ENCODE measurements at places on chromosomes 12 and 14.

DNA sequence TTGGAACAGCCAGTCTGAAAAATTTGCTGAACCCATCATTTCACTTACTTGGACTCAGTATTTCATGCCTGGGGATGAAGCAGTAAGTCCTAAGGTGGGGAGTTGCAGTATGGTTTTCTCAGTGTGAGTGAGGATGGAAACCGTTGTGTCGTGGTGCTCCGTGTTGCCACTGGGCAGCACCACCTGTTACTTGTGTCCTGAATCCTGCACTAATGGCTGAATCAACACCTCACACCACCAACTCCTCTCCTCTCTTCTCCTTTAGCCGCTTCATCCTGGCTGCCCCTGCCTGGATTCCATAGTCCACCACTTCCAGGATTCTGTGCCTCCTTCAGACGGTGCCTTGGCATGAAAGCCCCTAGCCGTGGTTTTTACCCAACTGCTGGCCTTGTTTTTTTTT is 3.0 kb upstream of the EP400 start:
- DNase-seq = no peak

DNA sequence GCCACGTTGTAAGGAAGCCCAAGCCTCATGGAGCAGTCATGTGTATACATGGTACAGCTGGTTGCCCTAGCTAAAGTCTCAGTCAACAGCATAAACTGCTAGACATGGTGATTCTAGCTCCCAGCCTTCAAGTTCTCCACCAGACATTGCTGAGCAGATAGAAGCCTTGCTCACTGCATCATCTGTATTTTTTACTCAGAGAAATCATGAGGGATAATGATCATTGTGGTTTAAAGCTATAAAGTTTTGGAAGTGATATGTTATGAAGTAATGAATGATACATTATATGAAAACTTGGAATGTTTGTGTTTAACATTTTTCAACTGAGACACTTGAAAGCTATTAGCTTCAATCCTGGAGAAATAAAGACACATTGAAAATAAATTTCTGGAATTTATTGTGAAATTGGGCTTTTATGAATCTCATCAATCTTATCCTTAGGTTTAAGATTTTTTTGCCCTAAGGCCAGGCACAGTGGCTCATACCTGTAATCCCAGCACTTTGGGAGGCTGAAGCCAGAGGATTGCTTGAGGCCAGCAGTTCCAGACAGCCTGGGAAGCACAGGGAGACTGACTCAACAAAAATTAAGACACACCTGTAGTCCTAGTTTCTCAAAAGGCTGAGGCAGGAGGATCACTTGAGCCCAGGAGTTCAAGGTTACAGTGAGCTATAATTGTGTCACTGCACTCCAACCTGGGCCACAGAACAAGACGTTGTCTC is 5.6 kb upstream of the NFATC4 start:
- DNase-seq = no peak

GRCh38 chr12:128524439-128524838 is 257.5 kb downstream of the TMEM132C start:
- no peak for DNase-seq

- DNase-seq = no peak
Observed at GRCh38 chr12:12495536-12495935, 67.1 kb downstream of the DUSP16 start.

- DNase-seq = peak; percentile 44
Observed at GRCh38 chr12:8890313-8891085, 23.8 kb upstream of the PHC1 start.

- no peak for DNase-seq
Observed at GRCh38 chr12:130925666-130926015, 28.1 kb upstream of the ADGRD1 start.

- peak; percentile 32 for DNase-seq
Observed at GRCh38 chr14:96911499-96912149, 114.4 kb downstream of the VRK1 start.

DNA sequence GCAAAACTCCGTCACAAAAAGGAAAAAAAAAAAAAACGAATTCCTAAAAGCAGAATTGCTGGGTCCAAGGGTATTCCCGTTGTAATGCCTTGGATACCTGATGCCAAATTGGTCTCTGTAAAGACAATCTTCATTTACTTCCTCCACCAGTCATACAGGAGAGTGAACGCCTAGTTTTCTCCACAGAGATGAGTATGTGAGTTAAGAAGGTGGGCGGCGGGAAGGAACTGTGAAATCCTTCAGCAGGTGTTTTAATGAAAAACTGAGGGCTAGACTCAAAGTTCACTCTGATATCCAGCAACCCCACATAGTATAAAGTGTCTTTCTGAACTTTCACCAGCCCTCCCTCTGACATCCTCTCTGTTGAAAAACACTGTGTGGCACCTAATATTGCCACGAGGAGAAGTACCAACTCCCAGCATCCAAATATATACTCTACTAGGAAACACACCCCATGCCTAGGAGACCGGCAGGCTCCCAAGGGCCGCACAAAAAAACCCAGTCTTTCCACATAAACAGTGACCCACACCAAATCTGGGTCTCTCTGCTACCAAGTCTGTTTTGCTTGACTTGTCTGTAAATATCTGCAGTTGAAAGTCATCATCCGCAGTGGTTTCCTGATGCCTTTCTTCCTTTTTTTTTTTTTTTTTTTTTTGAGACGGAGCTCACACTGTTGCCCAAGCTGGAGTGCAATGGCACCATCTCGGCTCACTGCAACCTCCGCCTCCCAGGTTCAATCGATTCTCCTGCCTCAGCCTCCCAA is 30.3 kb upstream of the FOXN3 start:
- DNase-seq = peak; percentile 39

- DNase-seq = no peak
Observed at GRCh38 chr12:98997899-98998298, 352.8 kb downstream of the APAF1 start.

DNA sequence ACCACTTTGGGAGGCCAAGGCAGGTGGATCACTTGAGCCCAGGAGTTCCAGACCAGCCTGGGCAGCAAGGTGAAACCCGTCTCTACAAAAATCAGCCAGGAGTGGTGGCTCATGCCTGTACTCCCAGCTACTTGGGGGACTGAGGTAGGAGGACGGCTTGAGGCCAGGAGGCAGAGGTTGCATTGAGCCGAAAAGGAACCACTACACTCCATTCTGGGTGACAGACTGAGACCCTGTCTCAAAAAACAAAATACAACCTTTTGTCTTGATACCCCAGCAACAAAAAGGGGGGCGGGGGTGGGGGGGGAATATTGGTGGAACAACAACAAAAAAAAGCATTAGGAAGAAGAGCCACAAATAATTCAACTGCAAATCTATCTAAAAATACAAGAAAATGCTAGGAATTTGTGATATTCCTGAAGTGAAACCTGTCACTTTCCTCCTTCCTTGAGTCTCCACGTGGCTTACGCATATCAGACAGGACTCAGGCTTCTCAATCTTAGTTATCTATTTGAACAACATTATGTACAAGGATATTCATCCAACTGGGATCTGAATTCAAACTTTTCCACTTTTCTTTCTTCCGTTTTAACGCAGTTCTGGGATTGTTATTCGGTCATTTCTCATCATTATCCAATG is 1.3 kb downstream of the R3HDM2 start:
- DNase-seq = no peak

- DNase-seq = no peak
Observed at GRCh38 chr12:70427611-70428010, 61.5 kb downstream of the KCNMB4 start.

DNA sequence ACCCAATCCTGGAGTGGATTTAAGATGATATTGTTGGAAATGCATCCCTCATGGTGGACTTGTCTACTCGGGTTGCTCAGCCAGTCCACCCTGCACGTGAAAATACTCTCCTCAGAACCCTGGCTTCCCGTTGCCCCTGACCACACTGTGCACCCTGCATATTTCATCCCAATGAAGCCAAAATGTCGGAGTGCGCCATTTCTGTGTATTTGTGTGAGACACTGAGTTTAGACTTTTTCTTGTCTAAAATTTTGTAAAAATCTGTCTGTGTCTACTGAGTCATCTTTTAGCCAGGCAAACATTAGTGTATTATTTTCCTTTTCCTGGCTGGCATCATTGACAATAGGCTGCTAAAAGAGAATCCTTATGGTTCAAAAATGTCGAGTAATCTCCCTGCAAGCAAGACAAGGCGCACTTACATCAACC is 485 bp upstream of the PNMA1 start:
- no peak for DNase-seq

GRCh38 chr14:55141825-55142224 is 12.8 kb downstream of the LGALS3 start:
- no peak for DNase-seq

- DNase-seq = no peak
Observed at GRCh38 chr14:99141236-99141635, 130.8 kb downstream of the BCL11B start.

- DNase-seq = peak; percentile 84
Observed at GRCh38 chr14:22084393-22085281, 411.0 kb upstream of the OR4E1 start.

DNA sequence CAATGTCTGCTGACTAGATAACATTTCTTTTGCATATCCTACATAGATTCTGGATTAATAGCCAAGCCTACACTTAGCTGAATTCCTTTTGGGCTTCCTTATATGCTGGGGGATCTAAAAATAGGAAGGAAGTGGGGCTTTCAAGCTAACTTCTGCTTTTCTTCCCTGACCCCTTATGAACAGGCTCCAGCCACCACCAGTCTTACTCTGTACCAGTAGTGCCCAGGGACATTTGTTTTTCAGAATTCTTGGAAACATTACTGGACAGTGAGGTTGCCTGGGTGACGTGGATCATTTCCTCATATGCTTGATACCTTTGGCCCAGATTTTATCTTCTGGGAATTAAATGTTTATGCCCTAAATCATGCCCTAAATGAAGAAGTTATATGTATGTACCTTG is 55.9 kb upstream of the SRRM4 start:
- no peak for DNase-seq

- no peak for DNase-seq
Observed at GRCh38 chr12:98352218-98352811, 163.1 kb upstream of the TMPO start.

GRCh38 chr14:72863216-72864006 is 30.5 kb downstream of the DPF3 start:
- no peak for DNase-seq

DNA sequence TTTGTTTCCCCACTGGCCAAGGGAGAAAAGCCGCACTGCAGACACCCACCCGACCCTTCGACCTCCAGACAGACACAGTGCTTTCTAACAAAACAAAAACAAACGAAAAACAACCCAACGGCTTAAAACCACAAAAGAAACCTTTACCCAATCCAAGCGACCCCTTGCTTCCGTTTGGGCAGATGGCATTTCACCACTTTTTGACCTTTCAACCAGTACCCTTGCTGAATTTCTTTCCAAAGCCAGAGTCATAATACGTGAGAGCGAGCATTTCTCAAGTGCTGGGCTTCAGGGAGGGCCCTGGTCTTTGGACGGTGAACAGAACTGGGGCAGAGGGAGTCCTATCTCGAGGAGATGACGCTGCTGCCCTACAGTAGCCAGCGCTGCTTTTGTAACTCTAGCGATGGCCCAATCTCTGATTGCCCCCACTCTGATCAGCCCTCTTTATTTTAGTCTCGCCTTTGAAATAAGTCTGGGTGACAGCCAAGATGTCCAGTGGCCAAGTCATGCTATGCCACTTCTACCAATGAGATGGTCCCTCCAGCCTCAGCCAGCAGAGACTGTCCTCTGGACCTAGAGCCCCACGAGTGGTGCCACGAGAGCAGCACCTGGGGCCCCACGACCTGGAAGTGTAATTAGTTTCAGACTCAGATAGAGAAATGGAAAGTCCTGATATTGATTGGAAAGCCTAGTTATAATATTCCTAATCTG is 21.9 kb upstream of the ADIPOR2 start:
- DNase-seq = no peak

DNA sequence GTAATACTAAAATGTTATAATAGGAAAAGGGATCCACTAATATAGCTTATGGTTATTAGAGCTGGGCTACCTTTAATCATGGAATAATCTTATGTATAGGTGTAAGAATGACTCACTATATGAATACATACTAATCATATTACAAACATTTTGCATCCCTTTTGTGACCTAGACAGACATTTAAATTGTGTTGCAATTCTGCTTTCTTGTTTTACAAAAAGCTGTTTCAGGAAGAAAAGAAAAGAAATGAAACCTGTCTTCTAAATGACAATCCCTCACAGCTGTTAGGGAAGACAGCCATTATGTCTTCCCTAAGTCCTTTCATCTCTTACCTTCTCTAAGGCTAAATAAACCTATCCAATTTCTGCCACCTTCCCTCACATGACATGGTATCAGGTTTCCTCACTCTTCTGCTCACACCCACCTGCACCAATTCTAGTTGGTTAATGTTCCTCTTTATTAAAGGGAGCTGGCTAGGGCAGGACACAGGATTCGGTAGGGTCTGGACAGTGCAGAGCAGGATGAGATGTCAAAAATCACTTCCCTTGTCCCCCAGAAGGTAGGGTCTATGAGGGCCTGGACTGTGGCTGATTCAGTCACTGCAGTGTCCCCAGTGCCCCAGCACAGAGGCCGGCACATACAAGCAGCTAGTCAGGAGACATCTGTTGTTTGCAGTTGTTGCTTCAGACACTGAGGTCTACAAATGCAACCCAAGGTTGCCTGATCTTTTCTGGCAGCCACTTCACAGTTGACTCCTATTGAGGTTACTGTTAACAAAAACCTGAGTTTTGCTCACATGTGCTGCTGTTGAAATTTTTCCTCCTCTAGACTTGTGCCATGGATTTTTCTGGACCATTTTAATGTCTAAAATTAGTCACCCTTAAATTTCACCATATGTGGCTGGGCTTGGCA is 3.7 kb downstream of the DHRS7 start:
- no peak for DNase-seq

GRCh38 chr14:69682136-69682535 is 70.7 kb downstream of the SUSD6 start:
- no peak for DNase-seq

DNA sequence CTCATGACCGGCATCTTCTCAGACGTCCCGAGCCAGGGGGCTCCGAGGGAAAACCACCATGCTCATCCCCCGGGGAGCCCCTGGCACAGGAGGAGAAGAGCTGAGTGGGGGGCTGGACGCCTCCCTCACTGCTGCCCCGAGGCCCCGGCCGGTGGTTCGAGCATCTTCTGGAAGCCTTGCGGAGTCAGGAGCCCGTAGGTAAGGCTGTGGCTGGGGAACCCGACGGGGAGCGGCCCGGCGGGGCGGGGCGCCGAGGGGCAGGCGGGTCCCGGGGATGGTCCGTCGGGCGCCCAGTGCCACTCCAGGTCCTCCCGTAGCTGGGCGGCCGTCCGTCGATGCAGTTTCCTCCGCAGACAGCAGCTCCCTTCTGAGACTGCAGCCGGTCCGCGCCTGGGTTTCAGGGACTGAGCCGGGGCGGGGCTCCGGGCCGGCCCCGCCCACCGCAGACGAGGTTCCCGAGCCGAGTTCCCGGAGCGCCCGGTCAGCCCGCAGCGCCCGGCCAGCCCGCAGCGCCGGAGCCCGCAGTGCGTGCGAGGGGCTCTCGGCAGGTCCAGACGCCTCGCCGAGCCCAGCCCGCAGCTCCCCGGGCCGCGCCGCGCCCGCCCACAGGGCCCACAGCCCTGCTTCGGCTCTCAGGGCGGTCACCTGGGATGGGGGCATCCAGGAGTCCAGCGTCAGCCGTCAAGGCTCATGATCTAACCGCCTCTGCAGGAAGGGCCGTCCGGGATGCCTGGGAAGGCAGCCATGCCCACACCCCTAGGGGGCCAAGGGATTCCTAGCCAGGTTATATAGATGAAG is at the start of gene PGF:
Gene PGF, minus strand, starts transcription at position 369 of the 798 bp plus-strand sequence. Its CDS starts 355 bp downstream, at position 14.
- DNase-seq = no peak

- DNase-seq = no peak
Observed at GRCh38 chr14:66081594-66082376, 404.4 kb upstream of the CCDC196 start.

GRCh38 chr14:43735932-43736331 is 771.2 kb downstream of the FSCB start:
- DNase-seq = no peak

GRCh38 chr12:57934819-57935218 is 6.5 kb upstream of the ATP23 start:
- no peak for DNase-seq

Measured in hematopoietic multipotent progenitor cell (in vitro differentiated cells).